Common myeloid progenitor, CD34-positive (primary cell): ENCODE measurements at places on chromosomes 4 and X.

GRCh38 chr4:136796953-136797352 is 735.3 kb downstream of the PCDH18 start:
- DNase-seq, result no peak

GRCh38 chr4:54659313-54659712 is 1.6 kb downstream of the KIT start:
- DNase-seq, result no peak

DNA sequence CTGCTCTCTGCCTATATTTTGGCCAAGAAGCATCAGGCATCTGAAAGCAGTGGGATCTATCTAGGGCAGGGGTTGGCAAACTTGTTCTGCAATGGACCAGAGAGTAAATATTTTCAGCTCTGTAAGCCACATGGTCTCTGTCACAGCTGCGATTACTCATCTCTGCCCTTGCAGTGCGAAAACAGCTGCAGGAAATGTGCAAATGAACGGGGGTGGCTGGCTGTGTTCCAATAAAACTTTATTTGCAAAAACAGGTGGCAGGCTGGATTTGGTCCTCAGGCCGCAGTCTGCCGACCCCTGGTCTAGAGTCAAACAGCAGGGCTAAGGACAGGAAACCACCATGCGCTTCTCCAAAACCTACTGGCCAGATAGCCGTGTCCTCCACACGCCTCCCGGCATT is 48.6 kb downstream of the ACOX3 start:
- DNase-seq, result no peak

GRCh38 chr4:1604706-1605205 is 79.4 kb downstream of the FAM53A start:
- no peak for DNase-seq

DNA sequence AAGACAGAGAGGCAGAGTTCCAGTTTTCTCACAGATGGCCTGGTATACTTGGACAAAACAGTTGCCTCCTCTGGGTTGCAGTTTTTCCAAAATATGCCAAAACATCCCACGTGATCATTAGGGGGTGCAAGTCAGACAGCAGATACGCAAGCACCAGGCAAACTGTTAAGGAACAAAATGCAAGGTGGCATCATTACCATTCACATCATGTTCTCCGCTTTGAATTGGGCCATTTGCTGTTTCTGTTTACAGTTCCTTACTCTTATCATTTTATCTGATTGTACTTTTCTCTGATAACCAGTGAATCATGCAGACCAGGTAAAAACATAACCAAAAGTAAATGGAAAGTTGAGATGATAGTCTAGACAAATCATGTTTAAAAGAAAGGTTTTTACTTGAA is 16.4 kb upstream of the HMGB3 start:
- no peak for DNase-seq

DNA sequence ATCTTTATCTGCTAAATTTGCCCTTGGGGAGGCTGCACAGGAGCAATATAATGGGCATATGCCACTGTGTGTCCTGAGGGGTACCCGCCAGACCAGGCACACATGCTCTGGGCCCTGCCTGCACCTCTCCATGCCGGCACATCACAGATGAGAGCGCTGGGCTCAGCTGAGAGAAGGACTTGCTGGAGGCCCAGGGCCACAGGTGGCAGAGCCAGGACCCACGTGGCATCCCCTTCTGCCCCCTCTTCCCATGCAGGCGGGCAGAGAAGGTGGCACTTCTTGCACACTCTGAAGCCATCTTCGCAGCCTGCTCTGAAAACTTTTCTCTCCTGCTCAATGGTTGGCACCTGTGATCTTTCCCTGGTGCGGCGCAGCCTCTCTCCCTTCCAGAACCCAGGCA is 20.1 kb downstream of the CPZ start:
- DNase-seq, result no peak

GRCh38 chr4:8391071-8391470 is 49.5 kb downstream of the ACOX3 start:
- DNase-seq, result no peak

DNA sequence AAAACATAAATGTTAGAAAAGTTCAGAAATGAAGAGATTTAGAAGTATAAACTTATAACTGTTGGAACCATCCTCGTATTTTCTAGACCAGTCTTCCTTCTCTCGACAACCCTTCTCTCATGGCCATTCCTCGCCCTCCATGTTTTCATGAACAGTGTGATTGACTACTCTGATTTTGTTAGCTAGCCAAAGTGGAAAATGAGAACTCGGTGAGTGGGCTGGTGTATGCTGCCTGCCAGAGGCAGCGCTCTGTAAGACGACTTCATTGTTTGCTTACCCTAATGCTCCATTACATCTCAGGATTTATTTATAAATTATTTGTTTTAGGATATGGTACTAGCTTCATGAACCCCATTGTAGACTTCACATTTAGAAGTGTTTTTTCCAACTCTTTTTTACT is 153.0 kb downstream of the CBR4 start:
- DNase-seq, result no peak

DNA sequence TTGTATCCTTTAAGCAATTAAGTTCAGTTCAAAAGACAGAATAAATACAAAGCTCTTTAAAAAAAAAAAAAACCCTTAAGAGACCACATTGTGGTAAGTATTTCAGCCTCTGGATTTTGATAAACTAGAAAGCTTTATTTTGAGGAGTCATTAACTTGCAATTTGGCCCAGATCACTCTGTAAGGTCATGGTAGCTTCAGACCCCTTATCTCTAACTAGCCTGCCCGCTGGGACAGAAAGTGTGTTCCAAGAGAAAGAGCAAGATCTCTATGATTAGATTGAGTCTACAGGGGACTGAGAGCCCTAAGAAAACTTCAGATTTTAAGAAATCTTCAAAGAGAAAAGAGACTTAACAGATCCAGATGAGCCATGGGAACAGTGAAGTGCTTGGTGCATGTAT is 45.6 kb downstream of the GALNT7 start:
- DNase-seq, result no peak
